ENCODE measurements at places on chromosomes 5 and 9.

DNA sequence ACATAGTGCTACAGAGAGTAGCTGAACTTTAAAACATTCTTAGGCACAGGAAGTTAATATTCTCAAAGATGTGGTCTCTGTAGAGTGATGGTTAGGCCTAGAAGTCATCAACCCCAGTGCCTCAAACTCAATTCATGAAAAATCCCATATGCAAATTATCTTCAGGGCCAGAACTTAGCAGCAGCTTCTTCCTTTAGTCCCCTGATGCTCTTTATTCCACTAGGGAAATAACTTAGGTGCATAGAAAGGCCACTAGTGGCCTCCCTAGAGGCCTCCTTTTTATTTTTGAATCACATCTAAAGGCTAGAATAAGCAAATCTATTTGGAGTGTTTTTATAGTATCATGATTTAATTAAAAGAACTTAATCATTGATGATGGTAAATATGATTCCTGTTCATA is 88.3 kb downstream of the GIN1 start:
- DNase-seq = peak; percentile 21

- DNase-seq = no peak
Measured at GRCh38 chr5:1065143-1065750, 46.6 kb downstream of the SLC12A7 start.

GRCh38 chr9:109969573-109970237 is 189.7 kb downstream of the PALM2AKAP2 start:
- no peak for DNase-seq

DNA sequence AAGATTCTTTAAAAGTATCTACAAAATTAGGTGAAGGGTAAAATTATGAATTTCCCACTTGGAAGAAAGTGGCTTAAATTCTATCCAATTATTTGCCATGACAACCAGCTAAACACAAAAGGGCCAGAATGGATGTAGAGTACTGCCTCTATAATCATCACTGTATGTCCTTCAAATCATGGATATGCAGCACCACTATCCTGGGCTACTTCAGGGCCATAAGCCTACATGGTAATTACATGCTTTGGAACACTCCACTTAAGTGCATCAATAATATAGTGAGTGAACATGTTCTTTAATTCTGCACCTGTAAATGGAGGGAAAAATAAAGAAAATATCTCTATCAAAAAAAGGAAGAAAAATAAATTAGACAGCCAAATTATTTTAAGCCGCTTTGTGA is 575.2 kb downstream of the ISL1 start:
- DNase-seq = no peak

DNA sequence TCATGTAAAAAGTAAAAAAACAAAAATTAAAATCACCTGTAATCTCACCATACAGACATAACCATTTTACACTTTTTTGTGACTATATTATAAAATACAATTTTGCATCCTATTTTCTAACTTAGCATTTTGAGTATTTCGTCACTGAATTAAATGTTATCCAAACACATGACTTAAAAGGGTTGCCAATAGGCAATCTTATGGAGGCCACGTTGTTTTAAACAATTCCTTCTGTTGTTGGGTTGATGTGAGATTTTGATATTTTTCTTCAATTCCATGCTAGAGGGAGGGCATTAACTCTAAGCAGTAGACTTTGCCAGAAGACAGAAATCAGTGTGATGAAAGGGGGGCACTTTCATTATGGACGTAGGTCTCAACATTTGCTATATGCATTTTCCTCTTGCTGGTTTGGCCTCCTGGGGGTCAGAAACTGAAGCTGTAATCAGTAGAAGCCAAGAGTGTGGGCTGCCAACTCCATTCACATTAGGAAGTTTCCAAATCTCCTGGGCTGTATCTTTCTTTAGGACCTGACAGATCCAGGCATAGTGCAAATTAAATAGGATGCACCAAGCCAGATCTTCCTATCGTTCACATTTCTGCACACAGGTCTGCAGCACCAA is 614.2 kb upstream of the CLINT1 start:
- no peak for DNase-seq

DNA sequence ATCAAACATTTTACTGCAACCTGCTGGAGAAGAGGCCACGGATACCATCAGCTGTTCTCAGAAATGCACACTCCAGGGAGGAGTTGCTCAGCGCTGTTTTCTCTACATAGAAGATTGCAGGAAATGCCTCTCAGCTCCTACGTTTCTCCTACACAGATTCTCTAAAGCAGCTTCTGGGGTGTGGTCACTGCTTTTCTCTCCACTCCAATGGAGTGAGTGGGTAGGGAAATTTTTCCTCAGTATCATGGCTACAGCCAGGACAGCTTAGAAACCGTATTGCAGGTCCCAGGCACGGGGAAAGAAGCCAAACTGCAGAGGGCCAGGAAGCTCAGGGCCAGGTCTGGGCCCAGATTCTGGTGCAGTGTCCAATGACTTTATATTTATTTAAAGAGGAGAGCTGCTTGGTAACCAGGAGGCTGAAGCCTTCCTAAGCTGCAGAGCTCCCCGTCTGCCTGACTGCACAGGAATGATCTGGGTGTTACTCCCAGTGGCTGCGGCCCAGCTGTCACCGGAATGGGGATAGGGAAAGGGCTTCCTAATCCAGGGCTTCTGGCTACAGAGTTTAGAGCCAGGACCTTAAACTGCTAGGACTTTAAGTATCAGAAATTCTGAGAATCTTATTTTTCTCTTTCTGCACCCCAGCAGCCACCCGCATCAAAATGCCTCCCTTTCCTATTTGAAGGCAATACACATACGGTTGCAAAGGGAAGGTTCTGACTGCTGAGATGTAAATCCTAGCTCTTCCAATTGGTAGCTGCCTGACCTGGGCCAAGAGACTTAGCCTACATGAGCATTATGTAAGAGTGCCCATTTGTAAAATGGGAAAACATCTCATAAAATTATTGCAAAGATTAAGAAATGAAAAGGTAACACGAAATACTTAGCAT is 1.4 kb upstream of the SPTAN1 start:
- DNase-seq = peak; percentile 39

GRCh38 chr5:133514456-133514855 is 97.9 kb downstream of the FSTL4 start:
- DNase-seq = no peak

DNA sequence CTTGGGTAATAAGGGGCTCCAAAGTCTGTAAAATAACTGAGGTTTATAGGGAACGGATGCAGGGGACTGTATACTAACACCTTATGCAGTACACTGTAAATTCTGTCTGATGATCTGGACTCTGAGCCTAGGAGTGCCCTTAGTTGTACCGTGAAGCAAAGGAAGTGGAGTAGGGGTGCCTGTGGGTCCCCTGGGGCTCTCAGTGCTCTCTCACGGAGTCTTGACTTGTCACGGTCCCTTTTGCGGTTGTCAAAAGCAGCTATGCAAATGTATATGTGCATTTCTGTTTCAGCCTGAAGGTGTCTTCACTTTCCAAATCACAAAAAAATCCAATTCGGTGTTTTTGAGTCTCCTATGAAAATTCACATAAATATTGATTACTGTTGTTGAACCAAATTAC is 17.8 kb downstream of the DMRT1 start:
- no peak for DNase-seq

DNA sequence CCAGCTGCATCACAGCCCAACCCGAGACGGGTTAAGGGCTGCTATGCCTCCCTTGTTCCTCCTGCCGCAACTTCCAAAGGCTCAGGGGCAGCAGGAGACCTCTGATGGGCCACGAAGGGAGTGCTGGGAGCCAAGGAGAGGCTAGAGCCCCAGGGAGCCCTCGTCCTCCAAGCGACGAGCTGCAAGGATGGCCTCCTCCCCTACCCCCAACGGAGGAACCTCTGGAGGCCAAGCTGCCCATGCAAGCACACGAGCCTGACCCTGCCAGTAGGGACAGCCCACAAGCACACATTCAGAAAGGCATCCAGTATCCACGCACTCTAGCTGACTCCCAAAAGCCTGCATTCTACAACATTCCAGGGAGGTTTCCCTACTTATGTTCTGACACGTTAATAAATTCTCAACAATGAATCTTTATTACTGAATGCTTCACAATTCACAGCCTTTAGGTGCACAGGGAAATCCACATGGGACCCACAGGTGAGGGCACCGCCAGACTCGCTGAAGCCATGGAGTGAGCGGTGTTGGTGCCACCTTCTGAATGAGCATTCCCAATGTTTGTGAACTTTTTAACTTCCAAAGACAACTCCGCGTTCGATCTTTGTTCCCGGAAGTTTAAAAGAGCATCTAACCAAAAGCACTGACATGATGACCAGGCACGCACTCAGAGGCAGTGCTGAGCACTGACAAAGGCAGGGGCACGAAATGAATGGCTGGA is 28.7 kb downstream of the IPPK start:
- no peak for DNase-seq

- DNase-seq = no peak
Measured at GRCh38 chr5:128146671-128147070, 63.1 kb downstream of the SLC12A2 start.

DNA sequence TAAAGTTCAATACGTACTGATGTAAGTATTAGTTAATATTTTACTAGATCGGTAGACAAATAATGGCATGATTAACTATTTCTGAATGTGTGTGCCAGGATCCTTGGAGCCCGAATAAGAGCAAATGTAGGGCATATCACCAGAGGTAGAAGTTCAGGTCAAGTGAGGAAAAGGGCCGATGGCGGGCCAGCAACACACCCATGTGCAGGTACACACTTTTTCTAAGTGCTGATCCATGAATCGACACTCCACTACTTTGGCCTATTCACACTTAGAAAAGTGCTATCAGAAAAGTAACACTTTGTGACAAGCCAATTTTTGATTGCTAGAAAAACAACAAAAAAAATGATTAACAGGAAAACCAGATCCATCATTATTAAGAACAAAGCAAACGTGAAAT is 150.3 kb downstream of the AUH start:
- no peak for DNase-seq

GRCh38 chr5:77981820-77982219 is 205.7 kb upstream of the TBCA start:
- no peak for DNase-seq

DNA sequence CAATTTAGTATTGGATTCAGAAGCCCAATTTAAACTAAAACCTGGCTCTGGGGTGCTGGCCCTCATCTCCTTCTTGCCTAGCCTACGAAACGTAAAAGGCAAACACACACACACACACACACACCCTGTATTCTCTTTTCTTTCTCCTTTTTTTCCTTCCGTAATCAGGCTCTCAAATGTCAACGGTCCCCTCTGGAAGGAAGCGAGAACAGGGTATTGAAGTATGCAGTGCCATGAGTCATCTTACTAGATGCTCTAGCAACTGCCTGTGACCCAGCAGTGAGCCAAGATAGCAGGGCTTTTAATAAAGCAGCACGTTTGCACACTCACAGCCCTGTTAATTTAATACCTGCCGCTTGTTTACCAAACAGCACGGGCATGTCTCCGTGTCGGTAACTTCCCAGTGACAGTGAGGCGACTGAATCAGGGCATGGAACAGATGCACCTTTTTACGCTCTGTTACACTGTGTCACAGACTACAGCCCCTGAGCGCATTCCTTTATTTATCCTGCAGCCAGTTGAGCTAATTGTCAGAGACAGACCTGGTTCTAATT is 243.8 kb downstream of the BNC2 start:
- DNase-seq = peak; percentile 58

GRCh38 chr5:91224969-91225368 is 158.1 kb downstream of the ARRDC3 start:
- DNase-seq = no peak

DNA sequence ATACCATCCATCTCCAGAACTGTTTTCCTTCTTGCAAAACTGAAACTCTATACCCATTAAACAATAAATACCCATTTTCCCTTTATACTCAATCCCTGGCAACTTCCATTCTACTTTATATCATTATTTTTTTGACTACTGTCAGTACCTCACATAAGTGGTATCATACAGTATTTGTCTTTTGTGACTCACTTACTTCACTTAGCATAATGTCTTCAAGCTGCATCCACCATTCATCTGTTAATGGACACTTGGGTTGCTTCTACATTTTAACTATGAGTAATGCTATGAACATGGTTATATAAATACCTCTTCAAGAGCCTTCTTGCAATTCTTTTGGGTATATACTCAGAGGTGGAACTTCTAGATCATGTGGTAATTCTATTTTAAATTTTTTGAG is 11.6 kb upstream of the TYRP1 start:
- no peak for DNase-seq

DNA sequence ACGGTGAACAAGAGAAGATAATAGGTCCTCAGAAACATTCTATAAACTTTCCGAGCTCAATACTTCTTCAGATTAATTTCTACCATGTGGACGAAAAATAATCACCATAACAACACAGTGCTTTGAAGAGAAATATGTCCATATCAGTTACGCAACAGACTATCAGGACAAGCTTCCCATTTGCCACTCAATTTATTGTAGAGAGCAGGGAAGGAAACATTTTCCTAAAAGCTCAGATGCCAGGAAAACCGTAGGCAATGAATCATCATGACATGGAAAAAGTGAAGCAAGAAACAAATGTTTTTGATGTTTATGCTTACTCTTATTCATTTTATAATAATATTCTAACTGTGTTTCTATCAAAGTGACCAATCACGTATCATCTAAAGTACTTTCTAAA is 87.6 kb downstream of the S1PR3 start:
- DNase-seq = no peak

DNA sequence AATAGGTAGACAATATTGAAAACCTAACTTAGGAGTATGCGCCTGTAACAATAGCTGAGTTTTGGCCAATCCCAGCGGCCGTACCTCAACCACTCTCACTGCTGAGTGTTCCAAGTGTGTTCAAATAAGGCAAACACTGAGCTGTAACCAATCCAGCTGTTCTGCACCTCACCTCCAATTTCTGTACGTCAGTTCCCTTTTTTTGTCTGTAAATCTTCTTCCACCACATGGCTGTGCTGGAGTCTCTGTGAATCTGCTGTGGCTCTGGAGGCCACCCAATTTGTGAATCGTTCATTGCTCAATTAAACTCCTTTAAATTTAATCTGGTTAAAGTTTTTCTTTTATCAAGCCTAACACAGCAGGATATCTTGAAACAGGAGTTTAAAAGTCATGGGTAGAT is 116.3 kb downstream of the SLC28A3 start:
- DNase-seq = no peak

DNA sequence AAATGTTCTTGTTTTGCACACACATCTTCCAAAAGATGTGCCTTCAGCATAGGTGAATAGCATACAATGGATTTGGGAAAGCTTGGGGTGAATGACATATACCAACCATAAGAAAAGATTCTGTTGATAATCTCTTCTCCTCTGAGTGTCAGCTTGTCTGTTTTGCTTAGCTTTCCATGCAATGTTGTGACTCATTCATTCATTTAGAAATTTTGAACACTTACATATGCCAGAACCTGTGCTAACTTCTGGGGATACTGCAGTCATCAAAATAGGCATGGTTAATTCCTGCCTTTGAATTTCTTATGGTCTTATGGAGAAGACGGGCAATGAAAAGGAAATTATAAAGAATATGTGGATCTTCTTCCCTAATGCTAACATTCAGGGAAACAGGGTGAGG is 14.1 kb downstream of the ADRB2 start:
- DNase-seq = no peak

GRCh38 chr9:119559056-119559455 is 189.8 kb upstream of the BRINP1 start:
- DNase-seq = no peak

DNA sequence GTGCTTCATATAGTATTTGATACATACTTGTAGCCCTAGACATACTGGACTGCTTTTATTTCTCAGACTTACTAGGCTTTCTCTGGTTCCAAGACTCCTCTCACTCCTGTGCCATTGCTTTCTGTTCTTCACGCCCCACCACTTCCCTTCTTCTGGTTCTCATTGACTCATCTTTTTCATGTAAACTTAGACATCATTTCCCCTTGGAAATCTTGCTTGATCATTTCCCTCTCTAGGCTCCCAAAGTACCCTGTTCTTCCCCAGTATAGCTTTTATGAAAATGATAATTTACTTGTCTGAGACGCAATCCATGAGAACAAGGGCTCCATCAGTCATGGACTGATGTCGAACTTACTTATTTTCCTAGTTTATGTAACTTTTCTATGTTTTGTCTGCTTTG is 83.5 kb downstream of the TLR4 start:
- no peak for DNase-seq
